ENCODE measurements at places on chromosomes 6 and 20.

DNA sequence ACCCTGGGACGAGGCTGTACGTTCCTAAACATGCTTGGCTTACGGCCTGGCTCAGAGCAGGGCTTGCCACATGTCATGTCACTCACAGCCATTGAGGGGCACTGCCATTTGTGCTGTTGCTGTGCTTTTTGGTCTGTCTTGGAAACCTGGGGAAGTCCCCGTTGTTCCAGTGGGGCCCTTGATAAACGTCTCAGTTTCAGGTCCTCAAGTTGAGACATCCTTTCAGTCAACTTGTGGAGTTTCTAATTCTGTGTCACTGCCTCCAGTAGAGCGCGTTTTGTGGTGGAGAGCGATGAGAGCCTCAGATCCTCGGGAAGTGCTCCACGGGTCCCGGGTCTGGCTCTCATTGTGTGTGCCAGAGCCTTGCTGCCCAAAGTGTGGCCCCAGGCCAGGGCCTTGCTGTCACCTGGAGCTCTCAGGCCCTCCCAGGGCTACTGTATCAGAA, 43.0 kb upstream of the CCR6 start:
- DNase-seq, result peak; percentile 45

GRCh38 chr6:148466158-148466557, 123.5 kb downstream of the SASH1 start:
- DNase-seq, result no peak

DNA sequence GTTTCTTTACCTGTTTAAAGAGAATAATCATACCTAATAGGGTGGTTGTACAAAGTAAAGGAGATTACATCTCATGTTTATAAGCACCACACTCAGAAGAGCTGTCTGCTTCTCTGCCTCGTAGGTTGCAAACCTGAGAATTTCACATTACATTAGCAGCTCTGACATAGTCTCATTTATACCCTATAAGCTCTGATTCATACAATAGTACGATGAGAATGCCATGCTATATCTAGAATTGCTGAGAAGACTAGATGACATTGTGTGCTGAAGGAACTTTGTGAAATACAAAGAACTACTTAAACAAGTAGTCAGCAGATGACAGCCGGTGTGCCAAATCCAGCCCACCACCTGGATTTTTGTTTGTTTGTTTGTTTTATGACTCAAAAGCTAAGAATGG, 121.2 kb downstream of the ADAT2 start:
- DNase-seq, result no peak

DNA sequence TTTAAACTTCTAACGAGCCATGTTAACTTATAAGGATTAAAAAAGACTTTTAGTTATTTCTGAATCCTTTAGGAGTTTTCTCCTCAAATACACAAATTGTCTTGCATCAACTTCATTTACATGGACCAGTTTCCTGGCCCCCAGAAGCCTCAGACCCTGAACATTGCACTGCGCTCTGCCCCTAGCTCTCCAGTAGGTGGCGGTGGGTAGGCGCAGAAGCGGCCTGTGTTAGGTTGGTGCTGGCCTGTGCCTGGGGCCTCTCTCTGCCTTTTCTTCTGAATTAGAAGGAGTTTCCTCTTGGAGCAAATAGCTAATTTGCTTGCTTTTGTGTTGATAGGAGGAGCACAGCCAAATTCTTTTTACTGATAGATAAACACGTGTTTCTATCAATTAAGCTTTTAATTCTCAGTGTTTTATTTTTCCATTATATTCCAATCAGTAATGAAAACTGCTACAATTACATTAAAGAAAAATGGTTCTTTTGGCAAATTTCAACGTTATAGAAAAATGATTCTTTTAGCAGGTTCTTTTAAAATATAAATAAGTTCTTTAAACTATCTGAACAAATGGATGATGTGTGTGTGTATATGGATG, 44.4 kb downstream of the DTD1 start:
- peak; percentile 26 for DNase-seq

DNA sequence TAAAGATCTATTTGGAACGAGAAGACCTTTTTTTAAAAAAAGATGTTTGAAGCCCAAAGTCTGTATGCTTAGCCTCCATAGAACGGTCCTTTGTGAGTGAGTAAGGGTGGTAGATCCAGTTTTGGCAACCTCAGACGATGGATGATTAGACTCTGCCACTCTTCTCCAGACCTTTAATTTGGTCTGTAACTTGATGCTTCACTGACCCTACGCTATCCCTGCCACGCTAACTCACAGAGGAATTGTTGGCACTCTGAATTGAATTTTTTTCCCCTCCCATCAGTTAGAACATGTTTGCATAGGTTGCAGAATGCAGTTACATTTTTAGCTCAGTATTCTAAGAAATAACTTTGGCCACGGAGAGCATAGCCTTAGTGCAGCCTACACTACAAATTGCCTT, 15.8 kb upstream of the DEK start:
- DNase-seq, result no peak

GRCh38 chr6:106161893-106162292, 75.8 kb downstream of the PRDM1 start:
- no peak for DNase-seq

- DNase-seq, result no peak
Observed at GRCh38 chr6:44642870-44643522, 255.5 kb downstream of the CDC5L start.
